Sciatic nerve (tissue), 2 donors: ENCODE measurements at places on chromosomes 2 and 18. TPM values are rescaled to one million over a fixed set of nuclear protein-coding genes. Genes with fewer than 3 reads are reported as not detected.

- DNase-seq = no peak
These were observed 47.0 kb downstream of the HYCC2 start for GRCh38 chr2:201024518-201024917.

- no peak for DNase-seq
These were observed 15.3 kb downstream of the STRN start for GRCh38 chr2:36951027-36951518.

DNA sequence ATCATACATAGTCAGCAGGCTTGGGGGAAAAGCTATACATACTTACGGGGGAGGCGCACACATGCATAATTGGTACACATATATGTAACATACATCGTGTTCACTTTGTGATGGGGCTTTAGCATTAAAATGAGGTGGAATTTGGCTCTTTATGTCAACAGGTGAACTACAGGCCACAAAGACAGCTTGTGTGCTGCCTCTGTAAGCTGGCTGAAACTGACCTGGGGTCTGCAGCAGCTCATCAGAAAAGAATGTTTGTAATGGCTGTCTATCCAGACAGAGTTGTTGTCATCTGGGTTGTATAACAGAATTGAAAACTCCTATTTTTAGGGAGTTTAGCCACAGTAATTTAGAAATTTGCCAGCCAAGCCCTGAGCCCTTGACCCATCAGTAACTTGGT is 4.7 kb upstream of the KCNG3 start:
- no peak for DNase-seq

DNA sequence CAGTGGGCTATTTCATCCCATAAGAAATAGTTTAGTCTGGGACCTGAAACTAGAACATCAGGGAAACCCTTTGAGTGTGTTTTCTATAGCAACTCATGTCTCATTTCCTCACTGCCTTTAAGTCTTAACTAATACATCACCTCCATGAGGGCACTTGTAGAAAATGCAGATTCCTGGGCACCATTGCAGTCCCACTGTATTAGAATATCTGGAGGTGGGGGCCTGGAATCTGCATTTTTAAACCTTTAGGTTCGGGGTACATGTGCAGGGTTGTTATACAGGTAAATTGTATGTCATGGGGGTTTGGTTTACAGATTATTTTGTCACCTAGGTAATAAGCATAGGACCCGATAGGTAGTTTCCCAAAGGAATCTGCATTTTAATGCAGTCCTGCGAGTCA is 87.4 kb downstream of the ARHGEF33 start:
- no peak for DNase-seq

GRCh38 chr2:115129536-115129935 is 687.1 kb downstream of the DPP10 start:
- no peak for DNase-seq

Gene DLGAP1
- 0.98 TPM for total RNA-seq

DNA sequence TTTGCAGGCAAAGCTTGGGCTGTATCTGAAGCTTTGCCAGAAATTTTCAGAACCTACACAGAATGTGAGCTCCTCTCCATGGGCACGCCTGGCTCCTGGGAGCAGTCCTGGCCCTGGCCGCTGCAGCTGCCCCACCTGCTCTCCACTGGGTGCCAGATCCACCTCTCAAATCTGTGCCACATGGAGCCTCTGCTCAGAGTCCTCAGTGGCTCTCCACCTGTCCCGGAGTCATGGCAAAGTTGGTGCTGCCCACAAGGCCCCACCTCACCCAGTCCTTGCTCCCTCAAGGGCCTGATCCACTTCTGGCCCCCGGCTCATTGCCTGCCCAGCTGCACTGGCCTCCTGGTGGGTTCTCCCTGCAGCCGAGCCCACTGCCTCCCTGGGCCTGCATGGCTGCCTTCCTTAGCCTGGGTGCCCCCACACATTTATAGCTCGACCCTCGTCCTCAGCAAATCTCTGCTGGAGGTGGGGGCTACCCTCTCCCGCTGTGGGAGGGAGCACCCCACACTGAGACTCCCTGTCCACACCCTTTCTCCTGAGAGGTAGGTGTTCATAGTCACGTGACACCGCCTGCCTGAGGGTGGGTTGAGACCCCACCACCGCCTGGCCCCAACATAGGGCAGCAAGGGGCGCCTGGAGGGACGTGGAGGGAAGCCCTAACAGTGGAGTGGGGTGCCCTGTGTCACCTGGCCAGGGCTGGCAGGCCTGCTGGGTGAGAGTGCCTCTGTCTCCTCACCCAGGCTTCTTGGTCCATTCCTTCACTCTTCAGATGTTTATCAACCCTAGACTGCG is 224.1 kb downstream of the SH3RF3 start:
- DNase-seq = no peak

Gene GCA
- 35.7 TPM for total RNA-seq

Gene MDH1B
- total RNA-seq = 1.9 TPM

- DNase-seq = no peak
These were observed 53.2 kb downstream of the CSRNP3 start for GRCh38 chr2:165522719-165523118.

- no peak for DNase-seq
These were observed 157.8 kb downstream of the BCL2 start for GRCh38 chr18:63161761-63162195.

- no peak for DNase-seq
These were observed 229.4 kb downstream of the HAUS1 start for GRCh38 chr18:46333431-46334135.

DNA sequence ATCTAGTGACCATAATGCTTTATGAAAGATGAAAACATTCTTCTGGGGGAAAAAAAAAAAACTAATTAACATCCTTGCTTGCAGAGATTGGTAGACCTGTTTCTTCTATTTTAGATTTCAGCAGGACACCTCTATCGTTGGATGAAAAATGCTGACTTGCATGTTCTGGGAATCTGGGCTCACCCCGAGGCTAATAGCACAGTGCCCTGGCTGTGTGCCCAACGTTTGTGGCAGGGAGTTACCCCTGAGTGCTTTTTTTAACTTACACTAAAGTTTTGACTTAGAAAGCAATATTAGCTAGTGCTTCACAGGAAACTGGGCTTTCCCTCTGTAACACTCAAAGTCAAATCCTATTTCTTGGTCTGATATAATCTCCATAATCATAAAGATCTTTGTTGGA is 233.2 kb downstream of the SLC8A1 start:
- DNase-seq = no peak

Gene TMEM163
- total RNA-seq = 0.45 TPM
